ENCODE measurements at places on chromosomes 6 and 20.

DNA sequence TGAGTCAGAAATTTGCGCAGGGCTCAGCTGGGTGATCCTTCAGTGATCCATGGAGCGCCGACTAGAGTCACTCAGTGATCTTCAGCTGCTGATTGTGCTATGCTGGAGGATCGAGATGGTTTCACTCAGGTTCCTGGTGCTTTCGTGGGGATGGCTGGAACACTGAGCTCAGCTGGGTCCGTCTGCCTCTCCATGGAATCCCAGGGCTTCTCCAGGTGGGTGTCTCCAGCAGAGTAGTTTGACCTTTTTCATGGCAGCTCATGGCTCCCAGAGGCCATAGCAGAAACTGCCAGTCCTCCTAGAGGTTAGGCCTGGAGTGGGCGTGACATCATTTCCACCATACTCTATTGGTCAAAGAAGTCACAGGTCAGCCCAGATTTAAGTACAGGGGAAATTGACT lies 88.8 kb upstream of the SIRPA start:
- DNase-seq = no peak

GRCh38 chr6:166600931-166601330 lies 14.5 kb upstream of the RAMACL start:
- DNase-seq = no peak

GRCh38 chr20:34915749-34916455 lies 39.5 kb downstream of the ACSS2 start:
- DNase-seq = no peak

DNA sequence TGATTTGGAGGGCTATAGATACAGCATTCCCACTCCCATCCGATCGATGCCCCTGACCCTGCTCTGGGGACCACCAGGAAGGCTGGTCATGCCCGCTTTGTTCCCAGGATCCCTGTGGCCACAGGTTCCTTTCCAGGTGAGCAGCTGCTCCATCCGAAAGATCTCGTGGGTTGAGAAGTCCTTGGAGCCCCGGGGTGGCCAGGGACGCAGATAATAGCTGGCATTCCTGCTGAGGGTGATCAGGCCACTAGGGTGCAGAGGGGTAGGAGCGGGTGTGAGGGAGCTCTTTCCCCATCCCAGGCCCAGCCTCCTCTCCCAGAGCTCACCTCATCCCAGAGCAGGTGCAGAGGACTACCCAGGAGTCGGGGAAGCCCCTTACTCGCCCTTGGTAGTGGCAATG lies 7.4 kb downstream of the ADAM33 start:
- no peak for DNase-seq

DNA sequence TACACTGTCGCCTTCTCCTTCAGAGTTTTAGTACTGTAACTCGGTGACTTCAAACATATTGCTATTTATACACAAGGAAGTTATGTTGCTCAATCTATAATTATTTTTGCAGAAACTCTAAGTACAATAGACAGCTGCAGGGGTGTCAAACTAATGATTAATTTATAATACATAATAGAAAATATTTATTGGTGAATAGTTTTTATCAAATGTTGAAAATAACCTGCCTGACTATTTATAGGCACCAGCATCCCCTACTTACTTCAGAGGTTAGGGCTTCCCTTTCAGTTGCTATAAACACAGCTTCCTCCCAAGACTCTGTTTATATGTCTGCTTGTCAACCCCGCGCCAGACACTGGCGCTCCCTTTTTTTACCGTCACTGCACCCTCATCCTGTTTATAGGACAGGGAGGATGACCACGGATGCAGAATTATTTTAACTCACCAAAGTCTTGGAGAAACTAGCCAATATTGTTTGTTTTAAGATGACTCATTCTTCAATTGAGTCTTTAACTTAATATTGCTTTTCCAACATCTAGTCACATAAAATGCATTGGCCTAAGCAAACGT lies 225.0 kb downstream of the ALDH8A1 start:
- DNase-seq = no peak

GRCh38 chr6:123838505-123839234 lies 35.0 kb downstream of the NKAIN2 start:
- DNase-seq = no peak

GRCh38 chr6:34205916-34206315 lies 30.8 kb upstream of the HMGA1 start:
- DNase-seq = no peak

DNA sequence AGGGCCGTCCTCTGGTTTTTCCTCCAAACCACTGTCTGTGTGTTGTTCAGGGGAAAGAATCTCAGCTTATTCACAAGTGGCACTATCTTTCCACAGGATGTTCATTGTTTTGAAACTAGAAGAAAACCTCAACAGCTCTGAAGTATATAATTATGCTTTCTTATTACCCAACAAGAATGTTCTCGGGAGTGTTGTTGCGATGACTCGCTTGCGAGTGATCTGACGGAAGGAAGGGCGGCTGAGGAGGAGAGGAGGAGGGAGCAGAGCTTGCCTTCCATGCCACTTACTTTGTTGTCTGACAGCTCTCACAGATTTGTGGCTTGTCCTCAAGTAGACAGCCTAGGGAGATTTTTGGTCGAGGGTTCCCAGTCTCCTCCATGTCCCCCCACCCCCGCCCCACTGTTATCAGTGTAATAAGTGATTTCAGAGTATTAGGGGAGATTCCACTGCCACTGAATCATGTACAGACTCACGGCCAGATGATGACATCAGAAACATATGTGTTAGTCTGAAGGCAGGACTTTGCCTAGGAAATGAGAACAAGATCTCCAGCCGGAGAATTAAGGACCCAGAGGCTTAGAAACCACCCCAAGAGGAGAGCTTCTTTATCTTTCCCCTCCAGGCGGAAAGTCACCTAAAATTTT lies 80.7 kb upstream of the CCN6 start:
- peak; percentile 84 for DNase-seq

GRCh38 chr6:100103931-100104330 lies 109.9 kb upstream of the MCHR2 start:
- no peak for DNase-seq

GRCh38 chr6:56692523-56693245 lies 50.0 kb upstream of the DST start:
- no peak for DNase-seq

GRCh38 chr6:169171016-169171415 lies 82.6 kb downstream of the THBS2 start:
- DNase-seq = no peak

DNA sequence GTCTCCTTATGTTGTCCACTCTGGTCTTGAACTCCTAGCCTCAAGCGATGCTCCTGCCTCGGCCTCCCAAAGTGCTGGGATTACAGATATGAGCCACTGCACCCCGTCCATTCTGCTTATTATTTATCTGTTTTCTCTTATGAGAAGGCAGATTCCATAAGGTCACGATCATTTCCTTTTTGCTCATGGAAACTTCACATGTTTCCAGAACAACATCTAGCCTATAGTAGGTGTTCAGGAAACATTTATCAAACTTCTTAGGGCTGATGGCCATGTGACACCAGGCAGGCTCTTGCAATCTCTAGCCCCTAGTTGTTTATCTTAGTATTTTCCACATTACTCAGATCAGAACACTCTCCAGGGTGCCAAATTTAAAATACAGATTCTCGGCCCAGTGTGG lies 61.2 kb downstream of the ZFP64 start:
- no peak for DNase-seq

DNA sequence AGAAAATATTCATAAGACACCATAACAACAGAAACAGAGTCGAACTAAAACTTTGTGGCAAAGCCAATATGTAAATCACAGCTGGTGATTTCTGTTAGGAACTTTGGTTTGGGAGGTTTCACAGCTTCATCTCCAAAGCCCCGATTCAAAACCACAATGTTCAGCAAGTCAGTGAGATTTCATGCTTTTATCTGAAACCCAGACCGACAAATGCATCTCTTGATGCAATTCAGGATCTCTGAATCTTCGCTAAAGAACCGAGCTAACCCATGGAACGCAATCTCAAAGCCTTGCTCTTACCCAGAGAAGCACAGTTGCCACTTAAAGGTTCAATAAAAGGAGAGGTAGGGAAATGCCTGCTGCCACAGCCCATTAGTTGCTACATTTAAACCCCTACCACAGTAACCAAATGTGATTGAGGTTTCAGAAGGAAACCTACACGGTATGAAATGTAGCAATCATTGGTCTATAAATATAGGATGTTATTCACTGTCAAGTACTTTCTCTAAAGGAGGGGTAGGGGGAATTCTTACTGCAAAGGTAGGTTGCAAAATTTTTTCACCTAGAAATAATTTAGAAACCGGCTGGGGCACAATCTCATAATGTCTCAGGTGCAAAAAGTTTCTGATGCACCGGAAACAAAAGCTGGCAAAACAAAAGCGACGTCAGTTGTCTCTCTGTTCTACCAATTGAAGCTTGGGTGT lies 381.0 kb upstream of the ARID1B start:
- peak; percentile 62 for DNase-seq

DNA sequence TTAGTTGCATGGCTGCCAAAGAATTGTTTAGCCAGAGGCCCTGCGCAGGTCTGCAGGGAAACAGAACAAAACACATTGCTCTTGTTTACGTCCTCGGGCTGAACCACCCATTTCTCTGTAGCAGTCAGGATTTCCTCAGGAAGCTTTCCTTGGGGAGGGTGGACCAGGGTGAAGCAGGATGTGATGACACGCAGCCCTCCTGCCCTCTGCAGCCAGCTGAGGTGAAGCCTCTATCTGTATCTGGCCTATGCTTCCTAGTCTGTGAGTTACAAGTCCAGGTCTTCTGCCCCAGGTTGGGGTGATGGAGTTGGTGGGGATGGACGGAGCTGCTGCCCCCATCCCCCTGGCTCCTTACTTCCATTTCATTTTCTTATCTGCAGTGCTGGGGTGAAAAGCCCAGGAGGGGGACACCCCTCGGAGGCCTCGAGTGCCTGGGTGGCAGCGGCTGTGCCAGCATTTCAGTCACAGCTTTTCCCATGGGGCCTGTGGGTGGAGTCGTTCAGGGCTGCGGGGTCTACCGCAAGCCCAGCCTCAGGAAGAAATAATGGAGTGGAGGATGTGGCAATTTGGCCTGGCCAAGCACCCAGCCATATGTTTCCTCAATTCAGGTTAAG lies 24.9 kb downstream of the SASH1 start:
- DNase-seq = no peak

- no peak for DNase-seq
These were observed 86.6 kb downstream of the GCLC start for GRCh38 chr6:53458105-53458866.

- no peak for DNase-seq
These were observed 305.0 kb upstream of the POU3F2 start for GRCh38 chr6:98529364-98529763.

GRCh38 chr6:88856566-88856965 lies 106.9 kb downstream of the RNGTT start:
- no peak for DNase-seq

DNA sequence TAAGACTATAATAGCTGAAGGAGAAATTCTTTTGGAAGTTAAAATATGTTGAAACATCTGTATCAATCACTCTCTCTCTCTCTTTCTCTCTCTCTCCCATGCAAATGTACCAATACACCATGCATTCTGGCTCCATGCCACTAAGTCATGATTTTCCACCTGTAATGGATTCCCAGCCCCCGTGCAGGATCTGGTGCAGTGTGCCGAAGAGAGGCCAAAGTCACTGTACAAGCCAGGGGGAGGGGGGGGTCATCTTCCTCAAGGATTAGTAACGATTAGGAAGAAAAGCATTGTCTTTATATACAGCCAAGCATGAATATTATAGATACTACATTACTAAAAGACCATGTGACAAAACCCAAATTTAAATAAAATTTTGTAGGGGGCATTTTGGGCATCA lies 725.1 kb downstream of the KIF16B start:
- no peak for DNase-seq

DNA sequence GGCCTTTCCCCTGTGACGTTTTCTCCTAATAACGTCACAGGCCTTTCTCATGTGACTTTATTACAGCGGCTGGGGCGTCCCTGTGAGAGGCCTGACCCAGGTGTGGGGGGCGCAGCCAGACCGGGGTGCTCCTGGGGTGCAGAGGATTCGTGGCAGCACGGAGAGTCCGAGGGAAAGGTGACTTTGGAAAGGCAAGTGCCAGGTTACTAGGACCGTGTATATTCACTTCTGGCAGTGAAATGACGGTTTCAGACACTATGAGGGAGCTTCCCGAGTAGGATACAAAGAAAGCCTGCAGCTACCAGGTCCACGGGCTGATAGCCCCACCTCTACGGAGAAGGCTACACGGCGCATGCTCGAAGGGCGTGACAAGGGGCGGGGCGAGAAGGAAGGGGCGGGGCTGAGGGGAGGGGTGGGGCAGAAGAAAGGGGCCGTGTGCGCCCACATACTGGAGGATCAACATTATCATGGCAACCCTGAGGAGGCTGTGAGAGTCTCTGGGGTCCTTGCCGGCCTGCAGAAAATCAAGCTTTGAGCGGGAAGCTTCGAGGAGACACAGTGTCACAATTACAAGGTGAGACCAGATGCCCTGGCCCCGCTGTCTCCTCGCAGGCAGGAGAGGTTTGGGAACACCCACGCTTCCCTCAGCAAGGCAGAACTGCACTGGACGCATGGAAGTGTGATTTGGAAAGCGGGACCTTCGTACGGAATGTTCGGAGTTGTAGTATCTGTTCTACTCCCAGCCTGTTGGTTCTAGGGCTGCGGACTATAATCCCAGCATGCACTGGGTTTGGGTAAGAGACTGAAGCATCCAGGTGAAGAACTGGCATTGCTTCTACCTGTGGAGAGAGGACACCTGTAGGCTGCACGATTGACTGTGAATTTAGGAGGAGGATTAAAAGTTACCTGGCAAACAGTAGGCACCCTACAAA lies 54.4 kb upstream of the ZNF337 start:
- peak; percentile 76 for DNase-seq

DNA sequence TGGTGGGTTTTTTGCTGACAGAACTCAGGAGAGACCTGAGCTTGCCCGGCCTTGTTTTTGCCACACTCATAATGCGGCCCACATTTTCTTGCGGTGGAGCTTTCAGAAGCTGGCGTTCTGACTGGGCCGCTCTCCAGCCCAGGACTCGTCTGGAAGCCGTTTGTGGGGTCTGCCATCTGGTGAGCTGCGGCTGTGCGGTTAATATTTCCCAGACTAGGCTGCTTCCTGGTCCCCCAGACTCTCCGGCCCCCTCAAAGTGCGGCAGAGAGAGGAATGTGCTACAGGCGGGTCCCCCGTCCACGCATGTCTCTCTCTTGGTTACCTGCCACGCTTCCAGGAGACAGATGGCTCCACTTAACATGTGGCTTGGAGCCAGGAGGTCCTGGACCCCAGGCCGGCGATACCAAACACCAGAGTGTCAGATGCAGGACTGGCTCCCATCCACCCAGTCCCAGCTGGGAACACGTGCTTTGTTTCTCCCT lies 128.9 kb upstream of the PMEPA1 start:
- no peak for DNase-seq

DNA sequence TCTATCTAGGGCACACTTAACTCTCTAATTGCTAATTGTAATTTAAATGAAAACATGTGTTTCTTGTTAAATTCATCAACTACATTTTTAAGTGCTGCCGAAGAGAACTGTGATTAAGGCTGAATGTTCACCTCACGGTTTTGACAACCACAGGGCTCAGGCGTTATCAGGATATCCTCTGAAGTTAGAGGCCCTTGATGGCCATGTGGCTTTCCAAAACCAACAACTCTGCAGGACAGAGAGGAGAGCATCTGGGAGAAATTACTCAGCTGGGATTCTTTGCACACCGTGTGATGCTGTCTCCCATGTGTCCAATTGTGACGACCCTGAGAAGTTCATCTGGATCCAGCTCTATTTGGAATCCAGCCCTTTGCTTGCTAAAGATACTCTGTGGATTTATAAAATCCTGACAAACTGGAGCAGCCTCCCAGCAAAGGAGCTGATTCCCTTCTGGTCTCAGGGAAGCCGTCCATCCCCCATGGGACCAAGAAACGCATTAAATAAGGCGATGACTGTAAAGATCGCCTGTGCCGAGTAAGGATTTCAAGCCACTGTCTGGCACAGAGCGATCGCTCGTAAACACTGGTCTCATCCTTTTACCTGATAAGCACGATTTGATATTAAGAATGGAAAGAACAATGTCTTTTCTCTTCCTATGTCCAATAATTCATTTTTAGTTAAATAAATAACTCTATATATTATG lies 401.1 kb downstream of the CD83 start:
- DNase-seq = no peak
